ENCODE measurements at places on chromosomes 7 and 10. TPM values are rescaled to one million over a fixed set of nuclear protein-coding genes. Genes with fewer than 3 reads are reported as not detected.

MMP21 gene
- 0.10 TPM for total RNA-seq

- no peak for DNase-seq
These were observed 45.1 kb downstream of the KCNMA1 start for GRCh38 chr10:77592510-77592909.

C10orf143 gene
- 10.1 TPM for total RNA-seq

- DNase-seq: no peak
These were observed 7.2 kb downstream of the SFTPD start for GRCh38 chr10:79941585-79942210.

R3HCC1L gene
- total RNA-seq: 24.9 TPM

All from activated B cell treated with CpG ODN at 0.5 μM for 24 hours (primary cell).